Stimulated activated CD8-positive, alpha-beta memory T cell treated with anti-CD3 and anti-CD28 coated beads, Interleukin-12 subunit alpha, Interleukin-12 subunit beta, amount 100 ng/mL, for 1 hour (primary cell): ENCODE measurements at places on chromosomes 11 and 22.

DNA sequence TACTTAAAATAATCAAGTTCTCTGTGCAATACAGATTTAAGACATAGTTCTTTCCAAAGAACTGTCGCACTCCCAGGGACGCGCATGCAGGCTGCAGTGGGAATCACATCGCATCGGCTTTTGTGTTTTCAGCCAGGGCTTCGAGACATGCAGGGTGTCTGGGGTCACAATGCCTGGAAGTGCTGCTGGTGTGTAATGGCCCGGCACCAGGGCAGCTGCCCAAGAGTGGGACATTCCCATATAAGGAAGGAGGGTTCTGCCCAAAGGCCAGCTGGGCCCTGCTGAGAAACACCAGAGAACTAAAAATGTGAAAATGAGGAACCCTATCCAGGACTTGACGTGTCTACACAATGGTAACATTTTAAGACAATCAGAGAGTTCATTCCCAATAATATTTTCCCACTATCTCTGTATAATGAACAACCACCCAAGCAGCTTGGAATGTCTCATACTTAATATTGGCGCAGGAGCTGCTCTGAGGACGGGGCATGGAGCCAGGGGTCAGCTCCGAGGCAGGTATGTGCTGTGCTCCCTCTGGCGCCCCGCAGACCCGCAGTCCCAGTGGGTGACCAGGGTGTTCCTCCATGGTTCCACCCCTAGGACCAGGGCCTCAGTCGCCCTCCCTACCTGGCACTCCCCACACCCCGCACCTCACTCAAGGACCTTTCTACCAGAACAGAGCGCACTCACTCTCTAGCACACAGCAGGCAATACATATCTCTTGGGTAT is 11.3 kb downstream of the MCAT start:
- no peak for DNase-seq

GRCh38 chr11:11577251-11577855 is 44.5 kb downstream of the GALNT18 start:
- no peak for DNase-seq

- no peak for DNase-seq
Measured at GRCh38 chr11:112644410-112645131, 316.6 kb upstream of the NCAM1 start.

DNA sequence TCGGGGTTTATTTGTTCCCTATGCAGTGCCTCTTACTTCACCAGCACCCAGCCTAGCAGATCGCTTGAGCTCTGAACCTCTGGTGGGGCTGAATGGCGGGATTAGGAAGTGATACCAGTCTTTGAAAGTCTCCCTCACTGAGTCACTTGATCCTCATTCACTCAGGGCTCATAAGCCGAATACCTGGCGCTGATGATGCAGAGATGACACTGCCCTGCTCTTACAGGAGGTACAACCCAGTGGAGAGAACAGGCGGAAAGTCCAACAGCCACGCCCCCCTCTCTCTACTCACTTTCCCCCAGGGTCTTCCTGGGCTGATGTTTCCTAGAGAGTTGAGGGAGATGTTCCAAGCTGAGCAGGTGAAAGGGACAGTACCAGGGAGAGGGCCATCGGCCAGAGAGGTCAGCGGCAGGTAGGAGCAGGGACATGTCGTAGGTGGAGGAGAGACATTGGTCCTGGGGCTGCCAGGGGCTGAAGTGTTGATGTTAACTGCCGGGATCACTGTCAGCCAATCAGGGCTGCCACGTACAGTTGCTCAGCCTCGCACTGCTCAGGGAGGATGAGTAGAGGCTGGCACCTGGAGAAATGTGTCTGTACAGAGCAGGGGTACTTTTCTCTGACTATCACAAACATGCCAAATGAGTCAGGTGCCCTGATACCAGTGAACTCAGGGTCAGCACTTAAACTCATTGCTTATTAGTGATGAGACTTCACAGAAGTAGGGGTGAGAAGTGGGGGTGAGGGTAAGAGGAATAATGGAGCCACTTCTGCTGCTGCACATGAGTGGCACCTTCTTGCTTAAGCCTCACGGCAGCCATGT is 9.9 kb upstream of the APOBEC3A start:
- DNase-seq: no peak

DNA sequence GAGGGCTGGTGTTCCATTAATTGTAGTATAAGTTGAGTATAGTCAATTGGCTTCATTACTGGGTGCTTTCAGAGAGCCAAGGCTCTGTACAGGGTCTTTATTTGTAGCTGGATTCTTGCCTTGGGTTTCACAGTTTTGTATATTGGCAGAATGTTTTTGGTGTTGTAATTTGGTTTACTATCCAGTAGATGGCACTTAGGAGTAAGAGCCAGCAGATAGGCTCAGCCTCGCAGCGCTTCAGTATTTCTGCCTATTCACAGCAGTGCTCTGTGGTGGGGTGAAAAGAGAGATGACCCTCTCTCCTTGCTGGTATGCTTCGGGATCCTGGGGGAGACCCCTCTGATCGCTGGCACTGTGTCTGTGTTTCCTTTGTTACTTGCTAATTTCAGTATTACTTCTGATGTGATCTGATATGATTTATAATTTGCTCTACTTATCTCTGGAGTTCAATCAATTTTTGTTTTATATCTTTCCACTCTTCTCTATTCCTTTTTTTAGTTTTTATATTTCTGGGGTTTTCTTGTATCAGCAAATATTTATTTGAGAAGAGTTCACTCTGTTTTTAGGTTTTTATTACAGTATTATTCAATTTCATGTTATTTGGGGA is 52.2 kb downstream of the ANO5 start:
- DNase-seq: no peak
